Activated CD4-positive, alpha-beta T cell treated with anti-CD3 and anti-CD28 coated beads, Interleukin-2, amount 50 U/mL, for 16 hours (primary cell): ENCODE measurements at places on chromosomes 7 and 10.
A peak's percentile ranks its signal among the peaks of the same experiment; 100 is the strongest.

DNA sequence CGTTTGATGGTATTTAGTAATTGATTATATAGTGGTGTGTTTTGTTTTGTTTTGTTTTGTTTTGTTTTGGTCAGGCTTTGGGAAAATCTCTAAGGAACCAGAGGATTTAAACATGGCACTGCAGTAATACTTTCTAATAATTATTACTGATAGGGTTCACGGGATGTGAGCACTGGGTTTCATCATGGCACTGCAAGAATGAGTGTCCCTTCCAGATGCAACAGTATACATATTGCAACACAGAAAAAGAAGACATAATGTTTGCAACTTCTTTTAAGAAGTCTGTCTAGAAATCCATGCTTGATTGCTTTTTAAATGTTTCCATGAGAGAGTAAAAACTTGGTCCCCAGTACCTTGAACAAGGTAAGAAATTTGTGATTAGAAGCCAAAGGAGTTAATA is 2.2 kb upstream of the CDCA7L start:
- no peak for DNase-seq

DNA sequence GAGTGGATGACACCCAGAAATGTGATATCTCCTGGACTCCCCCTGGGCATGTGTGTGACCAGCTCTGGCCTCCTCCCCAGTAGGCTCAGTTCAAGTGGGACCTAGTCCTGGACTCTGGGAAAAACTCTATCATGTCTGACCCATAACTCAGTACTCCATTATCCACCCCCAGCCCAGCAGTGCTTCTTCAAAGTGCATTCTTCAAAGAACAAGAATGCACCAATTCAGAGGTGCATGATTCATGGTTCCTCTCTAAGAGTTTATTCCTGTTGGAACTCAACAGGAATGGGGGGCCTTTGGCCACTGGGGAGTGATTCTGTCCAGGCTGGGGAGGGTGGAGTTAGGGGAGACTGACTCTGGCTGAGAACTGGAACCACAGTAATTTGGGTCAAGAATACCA is 173.6 kb upstream of the CXCL12 start:
- DNase-seq, result no peak

DNA sequence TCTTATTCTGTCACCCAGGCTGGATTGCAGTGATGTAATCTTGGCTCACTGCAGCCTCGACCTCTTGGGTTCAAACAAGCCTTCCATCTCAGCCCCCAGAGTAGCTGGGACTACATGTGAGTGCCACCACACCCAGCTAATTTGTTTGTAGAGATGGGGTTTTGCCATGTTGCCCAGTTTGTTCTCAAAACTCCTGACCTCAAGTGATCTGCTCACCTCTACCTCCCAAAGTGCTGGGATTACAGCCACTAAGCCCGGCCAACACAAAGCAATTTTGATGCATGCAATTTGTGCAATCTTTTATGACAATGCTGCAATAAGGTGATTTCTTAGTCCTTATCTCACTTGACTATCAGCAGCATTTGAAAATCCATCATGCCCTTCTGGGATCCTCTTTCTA is 333.1 kb downstream of the FRMD4A start:
- DNase-seq, result no peak

GRCh38 chr7:24948739-24949138 is 31.2 kb downstream of the OSBPL3 start:
- peak; percentile 32 for DNase-seq

DNA sequence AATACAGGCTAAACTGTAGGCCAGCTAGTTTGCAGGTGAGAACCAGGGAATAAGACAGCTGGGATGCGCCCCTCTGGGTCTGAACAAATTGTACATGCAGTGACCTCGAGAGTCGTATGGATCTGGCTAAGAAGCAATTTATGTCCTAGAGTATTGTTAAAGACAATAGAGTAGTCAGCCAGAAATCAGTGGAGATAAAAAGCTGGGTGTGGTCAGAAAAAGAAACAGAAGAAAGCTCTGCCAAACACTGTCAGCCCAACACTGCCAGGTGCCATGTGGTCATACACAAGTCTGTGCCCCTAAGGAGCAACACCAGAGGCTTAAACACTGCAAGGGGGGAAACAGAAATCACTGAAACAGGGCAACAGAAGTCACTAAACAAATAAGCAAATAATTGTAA is 62.2 kb downstream of the CNOT4 start:
- DNase-seq, result no peak

DNA sequence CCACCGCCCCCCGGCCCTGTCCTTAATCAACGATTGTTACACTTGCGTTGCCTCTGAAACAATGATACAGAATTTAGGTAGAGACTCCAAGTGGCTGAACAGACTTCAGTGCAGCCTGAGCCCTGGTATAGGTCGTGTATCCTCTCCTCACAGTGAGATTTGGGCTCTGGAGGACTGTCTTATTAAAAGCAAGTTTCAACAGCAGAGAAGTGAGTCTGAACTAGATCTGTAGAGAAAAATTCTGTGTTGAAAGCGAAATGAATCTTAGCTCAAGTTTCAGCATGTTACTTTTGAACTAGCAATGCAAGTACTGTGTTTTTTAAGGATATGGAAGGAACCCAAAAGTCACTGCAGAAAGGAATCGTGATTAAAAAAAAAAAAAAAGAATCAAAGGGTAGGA is 103.1 kb downstream of the HOXA1 start:
- DNase-seq, result no peak

- DNase-seq, result no peak
These were observed 78.7 kb downstream of the BEND7 start for GRCh38 chr10:13450069-13450468.

GRCh38 chr7:17155529-17155928 is 142.9 kb upstream of the AHR start:
- DNase-seq, result no peak
